ENCODE measurements at places on chromosomes 13 and 19.

- DNase-seq: no peak
Observed at GRCh38 chr19:22517496-22518411, 95.6 kb upstream of the ZNF98 start.

DNA sequence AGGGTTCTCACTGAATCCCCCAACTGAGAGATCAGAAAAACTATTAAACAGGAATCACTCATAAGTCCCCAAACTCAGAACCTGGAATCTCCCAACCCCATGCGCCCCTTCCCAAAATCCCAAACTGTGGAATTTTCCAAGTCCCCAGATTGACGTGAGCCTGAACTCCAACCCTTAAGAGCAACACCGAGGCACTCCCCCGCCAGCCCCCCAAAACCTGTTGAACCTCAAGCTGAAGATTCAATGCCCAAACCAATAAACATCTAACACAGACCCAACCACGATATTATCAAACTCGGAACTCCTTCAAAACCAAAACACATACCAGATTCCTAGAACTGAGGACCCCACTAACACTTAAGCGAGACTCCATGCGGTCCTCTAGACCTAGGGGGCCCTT lies 599 bp downstream of the IZUMO1 start:
- DNase-seq: no peak

DNA sequence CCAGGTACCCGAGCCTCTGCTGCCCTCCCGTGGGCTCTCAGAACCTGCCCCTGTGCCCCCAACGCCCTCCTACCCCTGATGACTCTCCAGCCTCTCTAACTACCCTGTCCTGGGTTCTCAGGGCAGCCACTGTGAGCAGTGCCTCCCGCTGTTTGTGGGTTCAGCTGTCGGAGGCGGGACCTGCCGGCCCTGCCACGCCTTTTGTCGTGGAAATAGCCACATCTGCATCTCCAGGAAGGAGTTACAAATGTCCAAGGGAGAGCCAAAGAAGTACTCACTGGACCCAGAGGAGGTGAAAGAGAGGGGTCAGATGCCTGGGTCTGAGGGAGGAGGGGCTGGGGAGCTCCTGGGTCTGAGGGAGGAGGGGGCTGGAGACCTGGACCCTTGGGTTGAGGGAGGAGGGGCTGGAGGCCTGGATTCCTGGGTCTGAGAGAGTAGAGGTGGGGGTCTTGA lies 20.0 kb downstream of the CNFN start:
- no peak for DNase-seq

GRCh38 chr19:51746731-51747130 lies 4.9 kb downstream of the FPR1 start:
- no peak for DNase-seq

GRCh38 chr13:29498426-29499040 lies 97.0 kb downstream of the SLC7A1 start:
- DNase-seq: no peak

DNA sequence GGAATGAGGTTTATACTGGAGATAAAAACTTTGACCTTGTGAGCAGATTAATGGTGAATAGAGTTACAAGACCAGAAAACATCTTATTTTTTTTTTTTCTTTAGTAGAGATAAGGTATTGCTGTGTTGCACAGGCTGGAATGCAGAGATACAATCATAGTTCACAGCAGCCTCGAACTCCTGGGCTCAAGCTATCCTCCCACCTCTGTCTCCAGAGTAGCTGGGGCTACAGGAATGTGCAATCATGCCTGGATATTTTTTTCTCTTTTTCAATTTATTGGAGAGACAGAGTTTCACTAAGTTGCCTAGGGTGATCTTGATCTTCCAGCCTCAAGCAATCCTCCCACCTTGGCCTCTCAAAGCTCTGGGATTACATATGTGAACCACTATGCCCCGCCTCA lies 2139.1 kb downstream of the PCDH9 start:
- no peak for DNase-seq

GRCh38 chr19:55625004-55625326 lies 599 bp upstream of the ZNF784 start:
- no peak for DNase-seq

- no peak for DNase-seq
Observed at GRCh38 chr19:29872224-29872731, 60.5 kb downstream of the CCNE1 start.

GRCh38 chr13:29452773-29453616 lies 142.5 kb downstream of the SLC7A1 start:
- no peak for DNase-seq

DNA sequence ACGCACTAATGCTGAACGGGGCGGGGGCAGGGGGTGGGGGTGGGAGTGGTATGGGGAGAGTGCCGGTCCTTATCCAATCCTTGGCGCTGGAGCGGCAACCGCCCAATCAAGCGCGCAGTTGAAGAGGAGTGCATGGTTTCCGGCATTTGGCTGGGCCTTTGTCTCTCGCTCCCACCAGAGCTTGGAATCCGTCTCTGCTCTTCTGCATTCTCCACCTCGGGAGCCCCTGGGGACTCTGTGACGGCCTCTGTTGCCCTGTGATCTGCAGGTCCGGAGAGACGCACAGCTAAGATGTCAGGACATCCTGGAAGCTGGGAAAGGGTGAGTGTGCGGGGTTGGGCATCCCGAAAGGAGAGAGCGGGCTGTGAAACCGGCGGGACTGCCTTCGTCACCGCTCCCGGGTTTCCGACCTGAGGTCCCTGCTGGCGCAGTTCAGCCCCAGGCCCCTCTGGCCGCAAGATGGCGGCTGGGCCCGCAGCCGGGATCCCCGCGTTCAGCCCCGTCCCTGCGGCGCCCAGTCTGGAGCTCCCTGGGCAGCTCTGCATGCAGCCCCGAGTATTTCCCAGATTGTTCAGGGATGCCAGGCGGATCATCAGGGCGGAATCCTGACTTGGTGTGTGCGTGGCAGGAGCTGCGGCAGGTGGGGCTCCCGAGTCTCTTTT lies 53.6 kb upstream of the ZNF254 start:
- peak; percentile 90 for DNase-seq

DNA sequence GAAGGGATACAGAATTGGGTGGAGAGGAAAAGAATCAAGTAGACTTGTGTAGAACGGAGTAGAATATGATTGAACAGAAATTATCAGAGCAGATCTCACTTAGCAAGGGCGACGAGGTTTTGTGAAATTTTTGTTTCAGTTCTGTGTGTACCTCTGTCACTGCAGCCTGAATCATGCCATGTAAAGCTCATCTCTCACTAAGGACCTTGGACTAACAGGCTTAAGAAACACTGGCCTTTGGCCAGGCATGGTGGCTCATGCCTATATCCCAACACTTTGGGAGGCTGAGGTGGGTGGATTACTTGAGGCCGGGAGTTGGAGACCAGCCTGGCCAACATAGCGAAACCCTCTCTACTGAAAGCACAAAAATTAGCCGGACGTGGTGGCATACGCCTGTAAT lies 62.6 kb downstream of the MYH14 start:
- no peak for DNase-seq

DNA sequence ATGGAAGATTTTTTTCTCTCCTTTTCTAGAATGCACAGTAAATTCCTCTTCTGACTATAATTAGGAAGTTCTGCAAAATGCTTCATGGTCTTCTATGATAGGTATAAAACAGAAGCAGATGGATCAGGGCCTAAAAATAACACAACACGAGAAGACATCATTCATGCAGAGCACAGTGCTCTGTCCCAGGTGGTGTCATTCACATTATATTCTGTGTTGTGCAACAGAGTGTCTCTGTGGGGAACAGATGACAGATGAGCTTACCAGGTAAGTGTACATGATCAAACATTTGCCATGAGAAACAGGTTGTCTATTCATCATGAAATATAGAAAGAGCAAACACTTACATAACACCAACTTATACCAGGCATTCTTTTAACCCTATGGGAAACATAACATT lies 288.3 kb downstream of the KCTD12 start:
- no peak for DNase-seq

DNA sequence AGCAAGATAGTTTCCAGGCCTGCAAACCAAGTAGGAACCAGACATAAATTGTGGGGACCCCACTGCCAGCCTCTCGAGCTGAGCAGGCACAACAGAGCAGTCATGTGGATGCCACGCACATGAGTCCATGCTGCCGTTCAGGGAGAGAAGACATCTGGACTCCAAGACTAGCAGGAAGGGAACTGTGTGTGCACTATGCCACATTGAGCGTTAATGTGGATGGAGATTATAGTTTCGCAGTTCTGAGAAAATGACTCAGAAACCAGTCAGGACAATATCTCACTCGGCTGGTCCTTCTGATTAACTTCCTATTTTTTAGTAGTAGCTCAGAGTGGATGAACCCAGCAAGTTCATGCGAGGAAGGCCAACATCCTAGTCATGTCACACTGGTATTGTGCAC lies 124.9 kb downstream of the CRYL1 start:
- DNase-seq: no peak
